NCI-H1436 treated with DMSO at 0.1 percent for 48 hours (cell line): ENCODE measurements at places on chromosomes 11 and 22.

DNA sequence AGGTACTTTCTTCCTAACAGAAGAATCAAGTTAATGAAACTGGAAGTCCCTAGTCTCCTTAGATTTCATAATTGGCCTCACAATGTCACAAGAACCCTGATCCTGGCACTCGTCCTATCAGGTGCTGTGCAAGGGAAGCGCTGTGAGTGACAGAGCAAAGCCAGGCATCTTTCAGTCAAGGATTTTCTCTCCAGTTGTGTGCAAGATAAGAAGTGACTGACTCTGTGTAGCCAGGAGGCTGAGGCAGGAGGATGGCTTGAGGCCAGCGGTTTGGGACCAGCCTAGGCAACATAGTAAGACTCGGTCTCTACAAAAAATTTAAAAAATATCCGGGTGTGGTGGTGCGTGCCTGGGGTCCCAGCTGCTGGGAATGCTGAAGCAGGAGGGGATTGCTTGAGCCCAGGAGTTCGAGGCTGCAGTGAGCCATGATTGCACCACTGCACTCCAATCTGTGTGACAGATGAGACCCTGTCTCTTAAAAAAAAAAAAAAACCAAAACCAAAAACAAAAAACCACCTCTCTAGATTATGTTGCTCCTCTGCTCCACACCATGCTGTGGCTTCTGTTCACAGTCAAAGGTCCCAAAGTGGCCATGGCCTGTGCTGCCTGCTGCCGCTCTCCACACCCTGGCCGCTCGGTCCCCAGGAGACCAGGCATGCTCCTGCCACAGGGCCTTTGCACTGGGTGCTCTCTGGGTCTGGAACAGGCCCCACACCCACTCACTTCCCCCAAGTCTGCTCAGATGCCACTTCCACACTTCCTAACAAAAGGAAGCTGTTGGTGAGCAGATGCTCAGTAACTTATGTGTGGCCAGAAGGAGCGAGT, 54.2 kb upstream of the CLDN5 start:
- DNase-seq: no peak

- DNase-seq: no peak
Observed at GRCh38 chr11:89249196-89249595, 71.5 kb downstream of the TYR start.

GRCh38 chr11:112932593-112932992, 28.6 kb upstream of the NCAM1 start:
- no peak for DNase-seq

GRCh38 chr11:122096272-122097112, 19.5 kb downstream of the BLID start:
- no peak for DNase-seq

- no peak for DNase-seq
Observed at GRCh38 chr11:24324211-24324610, 172.6 kb upstream of the LUZP2 start.

GRCh38 chr11:71148716-71149115, 103.7 kb downstream of the SHANK2 start:
- no peak for DNase-seq

DNA sequence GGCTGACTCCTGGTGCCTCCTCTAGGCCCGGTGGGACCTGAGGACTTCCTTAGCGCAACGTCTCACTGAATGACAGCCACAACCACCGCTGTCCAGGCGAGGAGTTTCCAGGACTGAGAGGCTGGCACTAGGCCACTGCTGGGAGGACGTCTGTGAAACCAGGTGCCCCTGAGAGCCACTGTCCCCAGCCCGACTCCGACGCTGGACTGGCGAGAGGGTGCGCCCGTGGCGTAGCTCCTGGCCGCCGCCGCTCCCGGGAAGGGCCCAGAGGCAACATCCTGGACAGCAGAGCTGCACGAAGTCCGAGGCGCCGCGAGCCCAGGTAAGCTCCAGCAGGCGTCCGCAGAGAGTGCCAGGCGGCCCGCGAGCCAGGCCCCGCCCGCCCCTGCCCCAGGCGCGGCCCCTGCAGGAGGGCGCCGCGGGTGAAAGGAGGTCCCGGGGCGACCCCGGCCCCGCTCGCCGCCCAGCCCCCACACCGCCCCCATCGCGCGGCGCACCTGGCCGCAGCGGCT, 525 bp downstream of the DGCR2 start:
- no peak for DNase-seq

- no peak for DNase-seq
Observed at GRCh38 chr22:40258017-40258416, 80.3 kb downstream of the TNRC6B start.

- no peak for DNase-seq
Observed at GRCh38 chr11:88102598-88102934, 72.7 kb downstream of the RAB38 start.

DNA sequence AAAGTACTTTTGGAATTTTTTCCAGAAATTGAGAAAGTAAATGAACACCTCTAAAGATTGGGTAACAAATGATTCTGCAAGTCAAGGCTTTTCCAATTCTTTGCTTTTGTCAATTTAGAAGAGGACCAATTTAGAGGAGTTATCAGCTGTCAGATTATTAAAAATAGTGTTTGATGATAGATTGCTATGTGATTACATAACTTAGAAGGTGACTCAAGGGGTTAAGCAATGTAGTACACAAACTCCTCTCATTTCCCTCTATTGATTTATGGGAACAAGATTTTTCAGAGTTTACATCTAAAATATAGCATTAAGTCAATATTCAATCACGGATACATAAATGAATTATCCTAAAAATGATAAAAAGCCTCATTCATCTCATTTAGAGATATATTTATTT, 70.3 kb downstream of the INSC start:
- DNase-seq: no peak

DNA sequence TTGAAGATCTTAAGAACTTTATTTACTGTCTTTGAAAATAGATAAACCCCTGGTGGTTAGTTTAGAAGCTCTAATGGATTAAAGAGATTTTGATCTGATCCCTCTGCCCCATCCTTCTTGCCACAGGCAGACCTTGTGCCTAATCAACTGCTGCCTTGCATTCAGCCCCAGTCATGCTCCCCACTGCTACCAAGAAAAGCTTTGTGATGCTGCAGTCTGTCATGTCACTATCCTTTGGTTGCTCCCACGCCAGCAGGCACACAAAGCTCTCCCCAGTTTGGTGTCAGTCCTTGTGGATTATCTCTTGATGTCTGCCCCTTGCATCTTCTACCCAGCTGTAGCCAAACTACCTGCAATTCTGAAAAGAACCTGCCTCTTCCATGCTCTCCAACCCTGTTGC, 112.2 kb downstream of the MTNR1B start:
- DNase-seq: no peak

DNA sequence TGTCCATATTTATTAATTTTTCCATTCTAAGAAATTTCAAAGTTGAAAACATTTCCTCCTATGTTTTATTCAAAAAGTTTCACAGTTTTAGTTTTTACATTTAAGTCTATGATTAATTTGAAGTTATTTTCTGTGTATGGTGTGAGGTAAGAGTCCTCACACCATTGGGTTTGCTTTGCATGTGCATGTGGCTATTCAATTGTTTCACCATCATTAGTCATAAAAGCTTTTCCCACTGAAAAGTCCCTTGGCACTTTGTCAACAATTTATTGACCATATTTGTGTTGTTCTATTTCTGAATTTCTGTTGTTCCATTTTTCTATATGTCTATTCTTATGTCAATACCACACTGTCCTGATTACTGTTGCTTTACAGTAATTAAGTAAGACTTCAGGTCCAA, 186.5 kb downstream of the KIF18A start:
- DNase-seq: no peak

GRCh38 chr11:27204529-27204928, 158.5 kb downstream of the CCDC34 start:
- DNase-seq: no peak

DNA sequence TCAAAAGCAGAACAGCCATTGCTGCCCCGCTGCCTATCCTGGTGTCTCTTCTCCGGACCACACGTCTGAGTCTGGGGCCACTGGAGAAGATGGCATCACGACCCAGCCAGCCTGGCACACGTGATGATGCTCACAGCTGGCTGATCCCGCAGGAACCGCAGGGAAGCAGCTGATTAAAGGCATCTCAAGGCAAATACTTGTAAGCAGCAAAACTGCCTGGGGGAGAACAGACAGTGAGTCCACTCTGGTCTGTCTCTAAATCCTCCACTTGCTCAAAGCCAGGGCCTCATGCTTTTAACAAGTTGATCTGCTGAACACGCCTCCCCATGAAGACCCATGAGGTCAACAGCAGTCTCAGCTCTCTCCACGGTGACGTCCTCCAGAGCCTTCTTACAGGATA, 108.6 kb downstream of the BRD1 start:
- no peak for DNase-seq

- no peak for DNase-seq
Observed at GRCh38 chr11:18792827-18793226, 1.2 kb upstream of the PTPN5 start.

GRCh38 chr11:101127197-101127698, 2.4 kb downstream of the PGR start:
- DNase-seq: no peak

DNA sequence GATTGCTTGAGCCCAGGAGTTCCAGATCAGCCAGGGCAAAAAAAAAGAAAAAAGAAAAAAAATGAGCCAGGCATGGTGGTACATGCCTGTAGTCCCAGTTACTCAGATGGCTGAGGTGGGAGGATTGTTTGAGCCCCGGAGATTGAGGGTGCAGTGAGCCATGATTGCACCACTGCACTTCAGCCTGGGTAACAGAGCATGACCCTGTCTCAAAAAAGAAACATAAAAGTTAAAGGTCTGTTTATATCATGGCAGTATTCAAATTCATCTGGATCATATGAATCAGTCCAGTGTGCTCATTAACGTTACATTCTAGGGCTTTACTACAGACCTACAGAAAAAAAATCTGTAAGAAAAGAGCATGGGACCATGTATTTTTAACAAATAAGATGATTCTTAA, 13.9 kb downstream of the HSD17B12 start:
- DNase-seq: no peak

DNA sequence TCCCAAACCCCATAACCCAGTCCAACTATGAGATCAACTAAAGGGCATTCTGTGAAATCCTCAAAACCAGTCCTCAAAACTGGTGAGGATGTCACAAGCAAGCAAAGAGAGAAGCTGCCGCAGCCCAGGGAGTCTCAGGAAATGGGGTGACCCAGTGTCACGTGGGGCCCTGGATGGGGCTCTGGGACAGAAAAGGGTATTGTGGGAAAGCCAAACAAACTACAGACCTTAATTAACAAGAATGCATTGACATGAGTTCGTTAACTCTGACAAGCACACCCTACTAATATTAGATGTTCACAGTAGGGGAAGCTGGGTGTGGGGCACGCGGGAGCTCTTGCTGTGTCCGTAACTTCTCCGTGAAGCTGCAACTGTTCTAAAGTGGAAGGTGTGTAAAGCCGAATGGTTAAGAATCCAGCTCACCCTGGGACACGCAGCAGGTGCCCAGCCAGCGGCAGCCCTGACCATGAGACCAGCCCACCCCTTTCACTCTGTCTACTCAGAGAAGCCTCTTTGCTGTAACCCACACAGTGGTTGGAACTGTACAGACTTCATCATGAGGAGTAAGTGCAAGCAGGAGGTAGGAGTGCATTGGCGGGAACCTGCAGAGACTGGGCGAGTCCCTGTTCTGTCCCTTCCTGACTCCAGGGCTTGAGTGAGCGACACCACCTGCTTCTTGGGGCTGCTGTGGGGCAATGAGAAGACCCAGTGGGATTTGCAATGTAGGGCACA, 17.9 kb downstream of the LINC01488 start:
- DNase-seq: no peak

DNA sequence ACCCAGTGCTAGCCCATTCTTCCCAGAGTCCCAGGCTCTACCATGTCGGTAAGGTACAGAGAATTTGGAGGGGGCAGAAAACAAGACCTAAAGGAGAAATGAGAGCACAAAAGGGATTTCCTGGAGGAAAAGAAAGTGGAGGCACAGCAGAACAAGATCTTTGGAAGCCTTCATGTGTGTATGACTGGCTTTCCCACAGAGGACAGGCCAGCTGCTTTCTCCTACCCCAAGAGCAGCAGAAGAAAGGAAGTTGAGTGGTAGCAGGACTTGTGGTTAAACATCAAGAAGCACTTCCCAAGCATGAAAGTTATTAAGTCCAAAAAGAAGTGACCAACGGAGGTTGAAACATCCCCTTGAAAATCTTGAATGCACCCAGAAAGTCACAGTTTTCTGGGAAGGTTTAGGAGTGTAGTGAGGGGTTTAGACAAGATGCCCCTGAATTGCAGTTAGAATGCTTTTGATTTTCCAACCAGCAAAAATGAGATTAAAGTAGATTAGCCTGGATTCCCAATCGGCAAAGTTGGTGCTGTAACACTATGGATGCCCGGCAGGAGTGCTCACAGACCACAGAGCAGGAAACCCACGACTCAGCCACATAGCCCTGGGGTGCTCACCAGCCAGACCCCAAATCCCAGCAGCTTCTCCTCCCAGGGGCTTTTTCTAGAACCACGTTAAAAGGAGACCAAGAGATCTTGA, 608 bp downstream of the TMPRSS13 start:
- DNase-seq: no peak

DNA sequence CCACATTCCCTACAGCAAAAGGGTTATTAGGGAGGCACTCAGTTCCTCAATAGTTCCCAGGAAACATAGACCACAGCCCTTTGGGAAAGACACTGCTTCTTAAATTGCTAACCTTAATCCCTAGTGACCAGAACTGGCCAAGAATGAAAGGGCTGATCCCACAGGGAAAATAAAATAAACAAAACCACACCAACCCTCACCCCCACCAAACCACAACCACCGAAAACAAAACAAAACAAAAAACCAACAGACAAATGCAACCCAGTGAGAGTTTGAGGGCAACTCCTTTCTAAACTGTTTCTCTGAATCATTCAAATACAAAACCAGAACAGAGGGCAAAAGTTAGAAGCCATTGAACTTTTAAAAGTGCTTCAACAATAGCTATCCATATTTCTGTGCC, 57.2 kb downstream of the NAV2 start:
- DNase-seq: no peak

DNA sequence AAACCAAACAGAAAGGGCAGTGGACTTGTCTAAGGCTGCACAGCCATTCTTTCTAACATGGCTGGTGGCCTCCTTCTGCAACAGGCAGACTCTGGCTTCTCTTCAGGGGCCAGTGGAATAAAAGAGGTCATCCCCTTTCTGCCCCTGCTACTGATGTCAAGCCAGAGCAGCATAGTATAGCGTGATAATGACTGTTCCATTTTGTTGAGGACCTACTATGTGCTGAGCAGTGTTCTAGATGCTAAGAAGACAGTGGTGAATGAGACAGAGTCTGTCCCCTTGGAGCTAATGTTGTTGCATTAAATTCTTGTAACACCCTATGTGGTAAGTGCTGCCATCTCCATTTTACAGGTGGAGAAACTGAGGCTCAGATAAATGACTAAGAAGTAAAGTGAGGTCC, 15.7 kb upstream of the SYT7 start:
- DNase-seq: no peak

DNA sequence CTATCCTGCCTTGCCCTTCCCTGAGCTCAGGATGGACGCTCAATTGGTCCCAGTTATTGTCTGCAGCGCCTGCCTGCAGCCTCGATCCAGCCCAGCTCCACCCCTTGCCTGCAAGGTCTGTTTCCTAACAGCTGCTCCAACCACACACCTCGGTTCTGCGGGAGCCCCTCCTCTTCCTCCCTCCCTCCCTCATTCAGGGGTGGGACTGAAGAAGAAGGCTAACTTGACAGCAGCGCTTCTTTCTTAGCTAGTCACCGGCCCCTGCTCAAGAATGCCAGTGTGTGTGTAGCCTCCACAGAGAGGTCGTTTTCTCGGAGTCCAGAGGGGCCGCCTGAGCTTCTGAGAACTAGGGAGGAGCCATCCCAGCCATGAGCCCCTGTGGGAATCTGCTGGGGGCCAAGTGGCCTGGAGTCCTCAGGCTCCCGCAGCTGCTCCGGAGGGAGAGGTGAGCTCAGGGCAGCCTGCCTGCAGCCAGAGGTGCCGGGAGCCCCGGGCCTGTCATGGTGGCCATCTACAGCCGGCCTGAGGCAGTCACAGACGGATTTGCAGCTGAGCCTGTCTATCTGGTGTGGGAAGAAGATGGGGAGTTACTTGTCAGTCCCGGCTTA, 36.1 kb downstream of the LIMK2 start:
- DNase-seq: no peak
